ENCODE measurements at places on chromosomes 7 and 10.

DNA sequence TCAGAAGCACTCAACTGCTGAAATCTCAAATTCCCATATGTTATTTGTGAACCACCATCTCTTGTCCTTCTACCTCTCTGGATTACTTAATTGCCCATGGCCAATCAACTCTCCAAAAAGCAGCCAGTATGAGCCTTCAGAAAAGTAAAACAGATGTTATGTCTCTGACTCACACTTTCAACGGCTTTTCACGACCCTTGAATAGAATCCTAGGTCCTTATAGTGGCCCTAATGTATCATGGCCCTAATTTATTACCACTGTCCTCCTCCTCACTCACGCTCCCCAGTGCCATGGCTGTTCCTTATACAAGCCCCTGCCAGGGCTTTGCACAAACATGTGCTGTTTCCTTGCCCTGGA is 20.0 kb downstream of the ZNF438 start:
- no peak for DNase-seq

DNA sequence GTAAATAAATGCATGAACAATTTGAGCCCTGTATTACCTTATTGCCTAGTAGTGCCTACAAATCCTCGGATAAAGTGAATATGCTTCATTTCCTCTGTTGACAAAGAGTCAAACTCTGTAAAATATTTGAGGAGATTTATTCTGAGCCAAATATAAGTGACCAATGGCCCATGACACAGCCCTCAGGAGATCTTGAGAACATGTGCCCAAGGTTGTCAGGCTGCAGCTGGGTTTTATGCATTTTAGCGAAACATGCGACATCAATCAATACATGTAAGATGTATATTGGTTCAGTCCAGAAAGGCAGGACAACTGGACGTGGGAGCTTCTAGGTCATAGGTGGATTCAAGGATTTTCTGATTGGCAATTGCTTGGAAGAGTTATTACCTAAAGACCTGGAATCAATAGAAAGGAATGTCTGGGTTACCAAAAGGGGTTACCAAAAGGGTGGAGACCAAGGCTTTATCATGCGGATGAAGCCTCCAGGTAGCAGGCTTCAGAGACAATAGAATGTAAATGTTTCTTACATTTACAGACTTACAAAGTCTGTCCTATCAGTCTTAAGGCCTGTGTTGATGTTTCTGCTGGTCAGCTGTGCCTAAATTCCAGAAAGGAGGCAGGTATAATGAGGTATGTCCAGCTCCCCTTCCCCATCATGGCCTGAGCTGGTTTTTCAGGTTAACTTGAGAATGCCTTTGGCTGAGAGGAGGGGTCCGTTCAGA is 220.1 kb upstream of the FZD1 start:
- DNase-seq, result no peak

DNA sequence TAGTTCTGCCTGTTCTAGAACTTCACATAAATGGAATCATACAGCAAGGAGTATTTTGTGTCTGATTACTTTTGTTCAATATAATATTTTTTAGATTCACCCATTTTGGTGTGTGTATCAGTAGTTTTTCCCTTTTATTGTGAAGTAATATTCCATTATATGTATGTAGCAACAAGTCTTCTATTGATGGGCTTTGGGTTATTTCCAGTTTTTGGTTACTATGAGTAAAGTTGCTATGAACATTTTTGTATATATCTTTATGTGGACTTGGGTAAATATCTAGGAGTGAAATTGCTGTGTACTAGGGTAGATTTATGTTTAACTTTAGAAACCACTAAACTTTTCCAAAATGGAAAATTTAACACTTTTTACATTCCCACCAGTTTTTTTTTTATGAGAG is 35.7 kb downstream of the ADK start:
- DNase-seq, result no peak

GRCh38 chr7:55570218-55570873 is 2.0 kb downstream of the VOPP1 start:
- DNase-seq, result no peak

GRCh38 chr7:137961200-137962177 is 40.4 kb downstream of the CREB3L2 start:
- no peak for DNase-seq

- DNase-seq, result no peak
Measured at GRCh38 chr7:128045766-128046165, 14.5 kb upstream of the LRRC4 start.

DNA sequence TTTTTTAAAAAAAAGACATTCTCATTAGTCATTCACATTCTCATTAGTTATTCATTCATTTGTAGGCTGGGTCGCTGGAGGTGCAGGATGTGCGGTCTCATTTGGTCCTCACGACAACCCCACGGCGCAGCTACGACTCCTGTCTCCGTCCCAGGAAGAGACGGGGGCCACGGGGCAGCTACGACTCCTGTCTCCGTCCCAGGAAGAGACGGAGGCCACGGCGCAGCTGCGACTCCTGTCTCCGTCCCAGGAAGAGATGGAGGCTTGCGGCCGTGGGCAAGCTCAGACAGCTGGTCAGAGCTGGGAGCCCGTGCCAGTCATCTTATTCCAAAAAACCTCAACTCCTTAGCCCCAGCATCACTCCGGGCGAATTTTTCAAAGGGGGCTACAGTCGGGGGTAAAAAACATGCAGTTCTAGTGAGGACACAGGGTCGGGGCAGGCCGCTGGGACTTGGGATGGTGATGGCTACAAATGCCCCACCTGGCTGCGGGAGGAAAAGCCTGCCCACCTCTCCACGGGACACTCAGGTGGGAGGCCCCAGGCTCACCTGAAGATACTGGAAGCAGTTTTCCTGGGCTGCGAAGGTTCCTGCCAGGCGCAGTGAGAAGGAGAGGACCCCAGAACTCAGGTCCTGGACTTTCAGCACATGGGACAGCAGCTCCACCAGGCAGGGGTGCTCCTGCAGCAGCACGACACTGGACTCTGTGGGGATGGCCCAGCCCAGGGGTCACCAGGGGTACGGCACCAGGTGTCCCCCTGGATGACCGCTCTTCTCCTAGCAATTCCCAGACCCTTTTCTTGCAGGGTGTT is 8.3 kb downstream of the BRAT1 start:
- no peak for DNase-seq

GRCh38 chr7:4071370-4072058 is 610.6 kb upstream of the FOXK1 start:
- no peak for DNase-seq

Measured in esophagus squamous epithelium (tissue), 5 donors.